Left lung (tissue), 14 donors: ENCODE measurements at places on chromosomes 2 and 18. TPM values are rescaled to one million over a fixed set of nuclear protein-coding genes. Genes with fewer than 3 reads are reported as not detected.

CRYGA gene
- not detected for polyA plus RNA-seq

LGALSL gene
- polyA plus RNA-seq = 94.6 TPM

INHA gene
- polyA plus RNA-seq = 0.43 TPM

IL1F10 gene
- polyA plus RNA-seq = not detected

ALKAL2 gene
- 11.2 TPM for polyA plus RNA-seq
